ENCODE measurements at places on chromosomes 5 and 9.

DNA sequence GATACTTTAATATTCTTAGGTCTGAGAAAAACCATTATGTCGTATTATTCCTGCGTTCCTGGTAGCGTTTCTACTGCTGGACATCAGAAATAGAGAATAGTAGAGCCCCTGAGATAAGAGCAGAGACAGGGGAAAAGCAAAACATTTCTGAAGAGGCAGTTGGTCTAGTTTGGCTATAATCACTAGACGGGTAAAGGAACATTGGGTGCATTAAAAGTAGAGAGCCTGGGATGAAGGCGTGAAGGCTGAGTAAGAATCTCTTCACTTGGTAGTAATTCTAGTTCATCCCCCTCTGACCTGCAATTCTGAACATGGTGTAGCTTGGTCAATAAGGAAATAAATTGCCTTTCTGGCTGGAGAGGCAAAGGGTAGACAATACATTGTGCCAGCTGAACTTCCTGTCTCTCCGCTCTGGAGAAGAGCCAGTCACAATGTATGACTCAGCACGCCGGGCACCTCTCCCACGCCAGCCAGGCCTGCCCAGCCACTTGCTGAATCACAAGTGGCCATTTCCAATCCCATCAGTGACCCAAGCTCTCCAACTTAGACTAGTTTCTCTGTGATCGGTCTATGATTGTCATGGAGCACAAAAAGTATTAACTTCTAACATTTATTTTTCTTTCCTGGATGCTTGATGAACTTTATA is 75.4 kb downstream of the STK32A start:
- no peak for DNase-seq

DNA sequence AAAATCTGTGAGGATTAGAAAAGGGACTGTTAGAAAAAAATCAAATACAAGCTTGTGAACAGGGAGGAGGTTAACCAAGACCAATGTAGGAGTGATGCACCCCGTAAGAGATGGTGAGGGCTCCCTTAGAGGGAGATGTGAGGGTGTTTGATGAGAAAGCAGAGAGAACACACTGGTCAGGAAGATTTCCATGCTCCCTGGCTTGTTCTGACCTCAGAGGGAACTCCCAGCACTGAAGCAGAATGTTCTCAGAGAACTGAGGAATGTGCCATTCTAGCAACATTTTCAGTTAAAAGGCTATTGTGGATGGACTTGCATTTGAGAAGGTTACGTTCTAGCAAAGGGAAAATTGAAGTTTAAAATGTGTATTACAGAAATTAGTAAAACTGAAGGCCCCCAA is 110.6 kb downstream of the HTR4 start:
- DNase-seq: no peak

DNA sequence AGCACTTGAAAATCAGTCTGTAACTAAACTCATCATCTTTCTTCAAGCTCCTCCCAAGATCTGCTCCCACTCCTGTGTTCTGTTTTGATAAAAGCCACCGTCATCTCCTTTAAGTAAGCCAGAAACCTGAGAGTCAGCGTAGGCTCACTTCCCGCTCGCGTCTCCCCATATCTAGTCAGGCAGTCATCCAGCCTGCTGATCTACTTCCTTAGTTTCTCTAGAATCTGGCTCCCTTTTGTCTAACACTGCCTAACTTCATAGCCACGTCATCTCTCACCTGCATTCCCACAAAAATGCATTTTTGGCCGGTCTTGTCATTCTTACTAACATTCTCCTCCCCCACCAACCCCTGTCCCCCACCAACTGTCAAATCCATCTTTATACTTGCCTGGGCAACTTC is 3.0 kb upstream of the TJP2 start:
- no peak for DNase-seq

- no peak for DNase-seq
Observed at GRCh38 chr5:77280036-77280435, 69.6 kb downstream of the PDE8B start.

DNA sequence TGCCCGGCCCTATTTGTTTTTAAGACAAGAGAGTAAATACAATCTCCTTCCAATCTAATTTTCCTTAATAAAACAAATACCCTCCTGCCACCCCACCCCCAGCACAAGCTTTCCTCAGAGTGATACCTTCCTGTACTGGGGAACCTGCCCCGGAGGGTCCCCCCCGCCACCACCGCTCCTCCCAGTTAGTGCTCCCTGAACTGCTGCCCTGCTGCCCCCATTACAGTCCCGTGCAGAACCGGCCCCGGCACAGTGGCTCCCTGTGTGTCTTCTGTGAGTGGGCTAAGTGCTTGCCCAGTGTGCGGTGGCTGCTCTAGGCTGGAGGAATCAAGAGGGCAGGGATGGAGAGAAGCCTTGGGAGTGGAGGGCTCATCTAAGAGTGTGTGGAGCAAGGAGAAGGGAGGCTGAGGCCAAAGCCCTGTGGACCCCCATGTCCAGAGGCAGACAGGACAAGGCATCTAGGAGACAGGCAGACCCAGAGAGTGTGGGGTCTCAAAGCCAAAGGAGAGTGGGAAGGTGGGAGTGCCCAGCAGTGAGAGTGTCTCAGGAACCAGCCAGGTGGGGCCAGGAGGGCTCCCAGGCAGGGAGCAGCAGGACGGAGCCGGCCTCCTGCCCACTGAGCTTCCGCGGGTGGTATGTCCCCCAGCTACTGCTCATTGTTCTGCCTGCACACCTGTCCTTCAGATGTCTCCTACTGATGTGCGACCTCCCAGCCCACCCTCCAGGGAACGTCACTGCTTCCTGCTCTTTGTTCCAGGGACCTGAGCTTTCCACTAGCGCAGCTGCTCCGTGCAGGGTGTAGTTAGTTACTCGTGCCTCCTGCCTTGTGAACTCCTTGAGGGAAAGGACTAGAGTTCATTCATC is 129.0 kb downstream of the DAB2IP start:
- no peak for DNase-seq

GRCh38 chr9:130287736-130288135 is 22.2 kb downstream of the HMCN2 start:
- DNase-seq: no peak

GRCh38 chr9:137446851-137447471 is 5.8 kb upstream of the ENTPD8 start:
- DNase-seq: no peak

GRCh38 chr5:137072361-137073115 is 426.6 kb downstream of the SPOCK1 start:
- no peak for DNase-seq

GRCh38 chr5:52497133-52497693 is 290.5 kb upstream of the ITGA1 start:
- DNase-seq: no peak
